ENCODE measurements at places on chromosomes 16 and 17. TPM values are rescaled to one million over a fixed set of nuclear protein-coding genes. Genes with fewer than 3 reads are reported as not detected.

DNA sequence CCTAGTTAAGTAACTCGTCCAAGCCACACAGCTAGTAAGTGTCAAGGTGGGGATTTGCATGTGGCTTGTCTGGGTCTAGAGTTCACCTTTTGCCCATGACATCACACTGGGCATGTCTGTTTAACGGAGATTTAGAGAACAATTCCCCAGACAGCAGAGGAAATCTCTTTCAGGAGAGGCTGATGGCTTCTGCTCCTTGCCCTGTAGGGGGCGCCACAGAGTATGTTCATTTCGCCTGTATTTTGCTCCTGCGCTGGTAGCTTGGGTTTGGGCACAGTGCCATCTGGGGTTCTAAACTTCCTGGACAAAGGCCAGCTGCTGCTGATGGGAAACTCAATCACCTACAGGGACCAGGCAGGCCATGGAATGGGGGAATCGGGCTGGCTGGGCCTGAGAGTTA lies 20.4 kb downstream of the OTOA start:
- H3K4me3 ChIP-seq = no peak overlapping the region
- no peaks in the 10 kb centered on the region for H3K4me1 ChIP-seq
- no peak for DNase-seq
- H3K36me3 ChIP-seq = no peaks in the 10 kb centered on the region
- no peaks in the 10 kb centered on the region for H3K27me3 ChIP-seq

The ATPAF2 gene
- total RNA-seq = 7.4 TPM

GRCh38 chr17:82375359-82376041 lies 3.9 kb downstream of the UTS2R start:
- peaks cover 6% of the 10 kb centered on the region for H3K27me3 ChIP-seq
- no peak overlapping the region for H3K27ac ChIP-seq
- no peaks in the 10 kb centered on the region for H3K36me3 ChIP-seq
- H3K4me1 ChIP-seq = peaks cover 7% of the 10 kb centered on the region

The OTOP2 gene
- total RNA-seq = not detected

The RTN4RL1 gene
- 1.7 TPM for total RNA-seq

DNA sequence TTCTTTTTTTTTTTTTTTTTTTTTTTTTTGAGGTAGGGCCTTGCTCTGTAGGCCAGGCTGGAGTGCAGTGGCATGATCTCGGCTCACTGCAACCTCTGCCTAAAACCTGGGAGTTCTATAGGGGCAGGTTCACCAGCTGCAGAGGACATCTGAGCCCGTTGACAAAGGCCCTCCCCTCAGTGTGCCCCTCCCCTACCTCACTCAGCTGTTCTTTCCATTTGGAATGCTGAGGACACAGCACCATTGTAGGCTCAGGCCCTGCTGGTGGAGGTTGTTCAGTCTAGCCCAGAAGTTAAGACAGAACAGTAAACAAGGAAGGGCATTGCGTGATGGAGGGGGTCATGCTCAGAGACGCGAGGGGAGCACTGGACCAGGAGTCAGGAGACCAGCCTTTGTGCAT lies 21.8 kb upstream of the KIF19 start:
- no peak for DNase-seq
- no peak overlapping the region for H3K4me3 ChIP-seq

DNA sequence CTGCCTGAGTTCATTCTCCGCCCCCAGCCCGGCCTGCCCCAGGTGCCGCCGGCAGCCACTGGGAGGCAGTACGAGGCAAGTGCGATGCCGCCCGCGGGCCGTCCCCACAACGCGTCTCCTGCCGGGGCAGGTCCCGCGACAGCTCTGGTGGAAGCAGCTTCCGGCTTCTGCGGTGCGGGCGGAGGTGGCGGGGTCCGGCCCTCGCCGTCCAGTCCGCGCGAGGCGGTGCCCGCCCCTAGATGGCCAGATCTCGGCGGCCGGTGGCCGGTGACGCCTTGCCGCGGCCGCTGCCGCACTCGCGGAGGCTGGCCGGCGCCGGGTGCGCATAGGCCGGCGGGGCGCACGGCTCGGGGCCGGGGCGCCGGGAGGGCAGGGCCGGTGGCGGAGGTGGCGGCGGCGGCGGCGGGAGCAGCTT lies 1.8 kb downstream of the GJD3 start:
- H3K4me1 ChIP-seq = peaks cover 5% of the 10 kb centered on the region
- H3K36me3 ChIP-seq = no peaks in the 10 kb centered on the region
- no peak overlapping the region for H3K27ac ChIP-seq
- no peak for DNase-seq

- H3K27me3 ChIP-seq = no peaks in the 10 kb centered on the region
- no peaks in the 10 kb centered on the region for H3K4me1 ChIP-seq
- no peak overlapping the region for H3K27ac ChIP-seq
- no peak overlapping the region for H3K4me3 ChIP-seq
Measured at GRCh38 chr17:13705221-13705620, 103.5 kb upstream of the HS3ST3A1 start.

The ADAD2 gene
- total RNA-seq = 0.71 TPM
